Activated T-cell treated with anti-CD3 and anti-CD28 coated beads, Interleukin-2, amount 50 U/mL, for 48 hours (primary cell): ENCODE measurements at places on chromosomes 16 and 17.

GRCh38 chr17:78722246-78722761 is 59.8 kb downstream of the CYTH1 start:
- no peak for DNase-seq

DNA sequence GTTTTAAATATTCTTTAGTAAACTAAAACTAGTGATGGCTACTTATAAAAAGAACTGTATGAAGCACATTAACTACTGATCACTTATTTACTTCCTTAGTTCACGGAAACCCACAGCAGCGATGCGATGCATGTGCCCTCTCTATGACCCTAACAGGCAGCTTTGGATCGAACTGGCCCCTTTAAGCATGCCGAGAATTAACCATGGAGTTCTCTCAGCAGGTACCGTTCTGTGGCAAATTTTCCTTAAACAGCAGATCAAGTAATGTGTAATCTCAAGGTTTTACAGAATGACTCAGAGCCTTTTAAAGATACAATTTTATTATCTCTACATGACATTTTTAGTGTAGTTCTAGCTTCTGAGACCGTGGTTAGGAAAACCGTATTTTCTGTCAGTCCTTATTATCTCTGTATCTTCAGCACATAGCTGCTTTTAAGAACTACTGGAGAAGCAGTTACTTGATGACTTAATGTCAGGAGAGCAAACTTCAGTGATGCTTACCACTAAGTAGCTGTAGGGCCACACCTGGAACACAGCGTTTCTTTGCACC is 43.0 kb downstream of the GAN start:
- no peak for DNase-seq

DNA sequence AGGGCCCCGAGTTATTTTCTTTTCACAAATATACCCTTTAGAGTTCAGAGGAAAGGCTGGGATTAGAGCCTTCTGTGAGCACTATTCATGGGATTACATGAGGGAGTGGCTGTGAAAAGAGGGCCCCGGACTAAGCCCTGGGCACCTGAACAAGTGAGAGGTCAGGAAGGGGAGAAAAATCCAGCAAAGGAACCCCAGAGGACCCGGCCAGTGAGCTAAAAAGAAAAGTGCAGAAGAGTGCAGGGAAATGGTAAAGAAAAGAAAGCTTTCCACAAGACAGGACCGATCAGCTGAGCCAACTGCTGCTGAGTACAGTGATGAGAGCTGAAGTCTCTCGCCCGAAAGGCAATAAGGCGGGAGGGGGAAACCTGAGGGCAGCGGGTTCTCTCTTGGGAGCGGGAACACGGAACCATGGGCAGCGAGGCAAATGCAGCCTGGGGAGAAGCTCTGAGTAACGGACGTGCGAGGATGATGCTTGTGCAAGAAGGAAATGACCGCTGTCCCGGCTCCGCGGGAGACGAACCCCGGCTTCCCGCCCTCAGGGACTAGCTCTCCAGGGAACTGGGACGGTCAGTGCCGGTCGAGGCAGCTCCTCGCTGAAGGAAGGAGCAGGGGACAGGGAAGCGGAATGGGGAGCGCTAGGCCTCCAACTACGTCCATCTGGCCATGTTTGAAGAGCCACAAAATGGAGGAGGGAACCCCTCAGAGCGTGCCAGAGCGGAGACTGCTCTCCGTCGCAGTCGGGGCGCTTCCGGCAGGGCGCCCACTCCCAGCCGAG is 665 bp upstream of the ALDH3A2 start:
- DNase-seq, result peak; percentile 62

DNA sequence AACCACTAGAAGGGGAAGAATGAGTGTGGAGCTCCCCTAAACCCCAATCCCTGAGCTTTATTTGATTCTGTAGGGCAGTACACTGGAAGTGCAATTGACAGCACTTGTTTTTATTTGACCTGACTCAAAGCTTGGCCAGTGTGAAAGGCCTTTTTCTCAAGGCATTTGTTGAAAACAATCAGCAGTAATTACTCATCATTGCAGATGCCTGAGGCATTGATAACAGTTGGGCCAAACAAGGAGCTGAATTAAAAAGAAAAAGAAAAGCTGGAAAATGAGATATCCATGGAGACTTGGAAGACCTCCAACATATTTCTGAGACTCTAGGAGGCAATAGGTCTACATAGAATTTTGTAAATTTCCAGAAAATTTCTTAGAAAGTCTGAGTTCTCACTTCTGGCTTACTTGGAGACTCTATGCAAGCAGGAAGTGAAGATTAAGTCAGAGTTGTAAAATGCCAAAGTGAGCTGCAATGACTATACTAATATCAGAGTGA is 200.8 kb upstream of the KCNJ16 start:
- DNase-seq, result no peak

- DNase-seq, result peak; percentile 69
Observed at GRCh38 chr17:65173284-65173793, 36.2 kb downstream of the RGS9 start.

DNA sequence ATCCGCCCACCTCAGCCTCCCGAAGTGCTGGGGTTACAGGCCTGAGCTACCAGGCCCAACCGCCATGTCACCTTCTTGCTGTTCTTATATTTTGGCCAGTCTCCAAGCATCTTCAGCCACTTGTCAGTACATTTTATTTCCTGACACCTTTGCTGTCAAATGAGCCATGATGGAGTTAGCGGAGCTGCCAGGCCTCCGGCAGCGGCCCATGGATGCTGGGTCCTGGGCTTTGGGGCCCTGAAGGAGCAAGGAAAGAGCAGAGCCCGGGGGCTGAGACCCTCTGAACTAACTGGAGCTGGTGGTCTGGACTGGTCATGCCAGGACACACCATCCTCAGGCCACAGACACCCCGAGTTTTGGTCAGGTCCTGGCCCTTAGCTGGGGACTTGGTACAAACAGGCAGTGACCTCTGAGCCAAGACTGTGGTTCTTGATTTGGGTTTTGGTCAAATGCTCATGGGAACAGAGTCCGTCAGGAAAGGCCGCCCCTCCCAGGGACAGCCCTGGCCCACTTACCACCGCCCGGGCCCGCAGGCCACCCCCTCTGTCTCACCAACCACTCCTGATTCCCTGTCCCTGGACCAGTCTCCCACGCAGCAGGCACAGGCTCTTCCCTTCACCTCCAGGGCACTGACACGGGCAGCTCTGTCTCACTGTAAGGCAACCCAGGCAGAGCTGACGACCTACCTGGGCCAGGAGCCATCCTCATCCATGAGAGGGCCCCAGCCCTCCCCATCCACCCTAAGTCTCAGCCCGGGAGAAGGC is 42.0 kb downstream of the TNFRSF13B start:
- DNase-seq, result no peak

DNA sequence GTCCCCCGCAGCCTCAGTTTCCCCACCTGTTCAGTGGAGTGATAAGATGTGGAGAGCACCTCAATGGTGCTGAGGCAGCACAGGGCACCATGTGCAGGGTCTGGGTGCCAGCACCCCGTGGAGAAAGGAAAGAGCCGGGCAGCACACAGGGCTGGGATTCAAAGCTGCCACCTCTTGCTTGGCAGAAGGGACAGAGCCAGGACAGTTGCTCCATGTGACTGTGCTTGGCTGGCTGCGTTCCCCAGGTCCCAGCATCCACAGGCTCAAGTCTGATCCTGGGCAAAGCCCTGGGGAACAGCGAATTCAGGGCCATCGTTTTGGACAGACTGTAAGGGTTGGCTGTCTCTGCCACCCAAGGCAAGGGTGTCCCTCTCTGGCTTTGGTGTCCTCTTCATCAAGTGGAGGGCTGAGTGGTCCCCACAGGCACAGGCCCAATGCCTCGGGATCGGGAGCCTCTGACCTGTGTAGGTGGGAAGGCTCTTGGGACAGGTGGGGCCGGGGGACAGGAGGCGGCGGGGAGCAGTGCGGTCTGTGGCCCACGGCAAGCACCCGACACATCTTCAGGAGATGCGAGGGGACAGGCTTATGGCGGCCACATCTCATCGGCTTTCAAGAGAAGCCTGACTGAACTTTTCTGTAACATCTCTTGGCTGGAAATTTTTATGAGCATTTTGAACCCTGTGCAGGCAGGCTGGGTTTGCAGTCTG is 8.5 kb downstream of the ZNF469 start:
- DNase-seq, result no peak

- no peak for DNase-seq
Observed at GRCh38 chr17:75825149-75825552, 19.1 kb downstream of the UNC13D start.

DNA sequence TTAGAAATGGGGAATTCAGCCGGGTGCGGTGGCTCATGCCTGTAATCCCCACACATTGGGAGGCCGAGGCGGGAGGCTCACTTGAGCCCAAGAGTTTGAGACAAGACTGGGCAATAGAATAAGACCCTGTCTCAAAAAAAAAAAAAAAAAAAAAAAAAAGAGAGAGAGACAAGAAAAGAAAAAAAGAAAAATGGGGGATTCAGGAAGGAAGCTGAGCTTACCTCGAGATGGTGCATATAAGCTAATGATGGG is 150.8 kb upstream of the RPH3AL start:
- no peak for DNase-seq

DNA sequence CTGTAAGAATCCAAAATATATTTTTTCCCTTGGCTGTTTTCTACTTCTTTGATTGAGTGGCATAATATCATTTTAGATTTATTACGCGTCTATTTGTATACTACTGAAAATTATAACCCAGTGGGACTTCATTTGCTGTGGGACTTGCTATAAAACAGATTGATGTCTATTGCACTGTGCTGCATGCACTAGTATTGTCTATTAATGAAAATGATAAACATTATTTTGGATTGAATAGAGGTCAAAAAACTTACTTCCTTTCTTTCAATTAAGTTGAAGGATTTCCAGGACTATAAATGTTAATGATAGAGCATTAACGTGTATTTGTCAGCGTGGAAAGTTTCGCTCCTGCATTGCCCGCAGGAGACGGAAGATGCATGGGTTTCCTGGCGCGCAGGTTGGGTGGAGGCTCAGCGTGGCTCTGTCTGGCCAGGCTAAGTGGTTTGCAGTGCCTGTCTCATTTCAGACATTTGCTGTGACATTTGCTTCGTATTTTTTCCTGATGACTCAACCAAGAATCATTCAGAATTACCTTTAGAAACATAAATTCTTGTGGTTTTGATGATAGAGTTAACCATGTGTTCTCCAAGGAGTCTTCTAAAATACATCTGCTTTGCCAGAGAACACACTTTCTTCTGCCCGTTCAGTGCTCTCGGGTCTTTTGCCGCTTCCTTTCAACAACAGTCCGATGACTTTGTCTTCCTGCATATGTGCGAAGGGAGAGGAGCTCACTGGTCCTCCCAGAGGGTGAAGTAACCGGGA is 216.7 kb downstream of the RPTOR start:
- peak; percentile 82 for DNase-seq

DNA sequence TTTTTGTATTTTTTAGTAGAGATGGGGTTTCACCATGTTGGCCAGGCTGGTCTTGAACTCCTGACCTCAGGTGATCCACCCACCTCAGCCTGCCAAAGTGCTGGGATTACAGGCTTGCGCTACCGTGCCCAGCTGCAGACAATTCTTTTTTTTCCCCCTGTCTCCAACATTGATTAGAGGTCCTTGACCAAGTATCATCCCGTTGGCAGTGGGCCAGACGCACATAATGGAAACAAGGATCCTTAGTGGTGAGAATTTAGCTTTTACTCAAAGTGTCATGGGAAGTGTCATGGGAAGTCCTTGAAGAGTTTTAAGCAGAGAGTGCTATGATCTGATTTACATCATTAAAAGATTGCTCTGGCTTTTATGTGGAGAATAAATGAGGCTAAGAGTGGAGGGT is 2.1 kb upstream of the FBXO47 start:
- DNase-seq, result no peak

GRCh38 chr16:1012722-1013592 is 31.4 kb downstream of the SOX8 start:
- no peak for DNase-seq

DNA sequence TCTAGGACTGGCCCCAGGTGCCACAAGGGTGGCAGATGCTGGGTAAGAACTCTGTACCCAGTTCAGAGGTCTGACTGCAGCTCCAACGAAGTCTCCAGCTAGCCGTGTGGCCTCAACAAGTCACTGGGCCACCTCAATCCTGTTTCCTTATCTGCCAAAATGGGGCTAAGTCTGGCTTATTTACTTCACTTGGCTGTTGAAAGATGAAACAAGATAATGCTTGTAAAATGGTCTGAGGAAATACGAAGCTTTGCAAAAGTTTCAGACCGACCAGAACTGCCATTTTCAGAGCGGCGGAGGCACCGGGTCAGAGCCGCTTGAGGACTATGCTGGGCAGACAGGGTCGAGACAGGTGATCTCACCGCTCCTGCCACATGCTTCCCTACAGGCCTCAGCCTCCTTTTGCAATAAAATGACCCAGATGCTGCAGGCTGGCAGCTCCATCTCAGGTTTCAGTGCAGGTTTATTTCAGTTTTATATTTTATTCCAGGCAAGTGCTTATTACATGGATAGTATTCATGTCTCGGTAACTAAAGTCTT is 17.2 kb downstream of the MNT start:
- no peak for DNase-seq
